ENCODE measurements at places on chromosomes 16 and 17.

DNA sequence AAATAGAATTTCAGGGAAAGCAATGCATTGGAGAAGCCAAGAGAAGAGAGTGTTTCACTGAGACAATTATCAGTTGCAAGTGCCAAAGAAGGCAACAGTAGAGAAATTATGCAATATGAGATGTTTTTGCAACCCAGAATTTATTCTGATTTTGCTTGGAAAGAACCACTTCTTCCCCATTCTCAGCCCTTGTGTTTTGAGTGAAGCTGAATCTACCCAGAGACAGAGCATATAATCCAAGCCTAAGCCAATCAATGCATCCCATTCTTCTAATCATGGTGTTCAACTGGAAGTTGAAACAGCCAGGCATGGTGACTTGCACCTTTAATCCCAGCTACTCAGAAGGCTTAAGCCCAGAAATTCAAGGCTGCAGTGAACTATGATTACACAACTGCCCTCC is 6.9 kb upstream of the SCNN1G start:
- H3K36me3 ChIP-seq = no peaks in the 10 kb centered on the region
- peaks cover 82% of the 10 kb centered on the region for H3K27me3 ChIP-seq
- no peak for DNase-seq
- H3K4me3 ChIP-seq = no peak overlapping the region
- H3K4me1 ChIP-seq = no peaks in the 10 kb centered on the region

GRCh38 chr17:75846692-75847613 is 2.7 kb upstream of the UNC13D start:
- H3K4me1 ChIP-seq = peaks cover 30% of the 10 kb centered on the region
- no peaks in the 10 kb centered on the region for H3K27me3 ChIP-seq
- H3K36me3 ChIP-seq = peaks cover 77% of the 10 kb centered on the region
- DNase-seq = no peak
- peak overlapping the region; percentile 55 for H3K27ac ChIP-seq
- H3K4me3 ChIP-seq = no peak overlapping the region

DNA sequence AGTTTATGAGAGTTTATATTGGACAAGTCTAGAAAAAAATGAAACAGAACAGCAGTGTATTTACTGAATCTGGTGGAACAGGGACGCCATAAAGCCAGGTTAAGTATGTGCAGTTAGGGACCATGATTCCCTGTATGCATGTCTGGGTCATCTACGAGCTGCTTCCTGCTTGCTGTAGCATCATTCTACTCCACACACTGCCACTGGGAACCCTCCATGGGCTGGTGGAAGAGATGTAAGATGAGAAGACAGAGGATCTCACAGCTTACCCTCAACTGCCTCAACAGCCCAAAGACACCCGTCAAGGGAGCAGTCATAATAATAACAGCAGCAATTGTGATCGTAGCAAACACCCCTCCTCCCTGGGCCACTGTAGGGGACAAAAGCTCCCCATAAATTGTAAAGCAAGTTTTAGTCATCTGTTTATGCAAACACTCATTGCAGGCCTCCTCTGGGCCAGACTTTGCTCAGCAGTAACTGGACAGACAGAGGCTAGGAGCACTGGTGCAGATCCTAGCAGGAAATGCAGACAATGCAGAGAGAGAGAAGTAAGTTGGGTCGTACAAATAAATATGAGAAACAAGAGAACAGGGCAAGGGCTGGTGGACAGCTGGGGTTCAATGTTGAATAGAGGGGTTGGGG is 188.0 kb downstream of the SOX9 start:
- peaks cover 11% of the 10 kb centered on the region for H3K27me3 ChIP-seq
- H3K4me3 ChIP-seq = no peak overlapping the region
- DNase-seq = no peak
- H3K4me1 ChIP-seq = peaks cover 1% of the 10 kb centered on the region
- H3K36me3 ChIP-seq = no peaks in the 10 kb centered on the region

GRCh38 chr16:426906-427249 is 1.4 kb downstream of the RAB11FIP3 start:
- H3K36me3 ChIP-seq = peaks cover 29% of the 10 kb centered on the region
- DNase-seq = no peak
- peaks cover 11% of the 10 kb centered on the region for H3K27me3 ChIP-seq
- H3K4me1 ChIP-seq = peaks cover 39% of the 10 kb centered on the region
- peak overlapping the region; percentile 66 for H3K27ac ChIP-seq
- peak overlapping the region; percentile 78 for H3K4me3 ChIP-seq

- no peaks in the 10 kb centered on the region for H3K36me3 ChIP-seq
- H3K4me3 ChIP-seq = no peak overlapping the region
- H3K4me1 ChIP-seq = no peaks in the 10 kb centered on the region
- H3K27me3 ChIP-seq = no peaks in the 10 kb centered on the region
- peak; percentile 65 for DNase-seq
- no peak overlapping the region for H3K27ac ChIP-seq
Measured at GRCh38 chr17:50841949-50842354, 6.6 kb downstream of the WFIKKN2 start.

DNA sequence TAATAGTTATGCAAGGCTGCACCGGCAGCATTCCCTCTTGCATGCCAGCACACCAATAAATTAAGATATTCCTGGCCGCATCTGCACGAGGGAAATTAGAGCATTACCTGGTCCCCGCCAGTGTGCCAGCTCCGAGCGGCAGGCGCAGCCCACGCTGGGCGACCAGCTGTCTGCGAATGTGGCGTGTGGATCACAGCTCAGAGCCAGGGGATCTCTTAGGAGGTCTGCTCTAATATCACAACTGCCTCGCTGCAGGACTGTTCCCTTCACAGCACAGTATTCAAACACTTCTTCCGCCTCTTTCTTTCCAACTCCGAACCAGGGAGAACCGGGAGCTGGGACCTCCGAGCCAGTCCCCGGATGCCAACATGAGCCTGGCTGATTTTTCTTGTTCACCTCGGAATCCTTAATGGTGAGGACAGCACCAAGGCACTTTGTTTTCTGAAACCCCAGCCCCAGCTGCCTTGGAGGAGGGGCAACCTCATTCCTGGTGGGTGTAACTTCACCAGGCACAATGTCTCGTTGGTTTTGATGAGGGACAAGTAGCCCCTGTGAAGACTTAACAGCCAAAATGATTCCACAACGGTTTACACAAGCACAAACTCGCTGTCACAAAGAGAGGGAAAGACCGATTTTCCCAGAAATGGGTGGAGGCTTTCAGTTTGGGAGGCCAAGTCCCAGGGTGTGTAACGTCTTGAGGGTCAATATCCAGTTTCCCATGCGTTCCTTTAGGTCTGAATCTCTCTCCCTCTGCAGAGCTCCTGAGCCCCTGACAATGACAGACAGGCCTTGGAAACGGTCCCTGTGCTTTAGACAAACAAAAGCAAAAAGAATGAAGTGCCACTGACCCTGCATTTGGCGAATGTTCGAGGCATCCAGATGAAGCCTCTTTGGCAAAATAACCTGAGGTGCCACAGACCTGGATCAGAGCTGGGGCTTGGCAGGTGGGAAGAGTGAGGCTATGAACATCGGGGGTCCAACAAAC is 213.2 kb downstream of the C16orf78 start:
- H3K36me3 ChIP-seq = no peaks in the 10 kb centered on the region
- no peaks in the 10 kb centered on the region for H3K4me1 ChIP-seq
- DNase-seq = no peak
- no peak overlapping the region for H3K27ac ChIP-seq

DNA sequence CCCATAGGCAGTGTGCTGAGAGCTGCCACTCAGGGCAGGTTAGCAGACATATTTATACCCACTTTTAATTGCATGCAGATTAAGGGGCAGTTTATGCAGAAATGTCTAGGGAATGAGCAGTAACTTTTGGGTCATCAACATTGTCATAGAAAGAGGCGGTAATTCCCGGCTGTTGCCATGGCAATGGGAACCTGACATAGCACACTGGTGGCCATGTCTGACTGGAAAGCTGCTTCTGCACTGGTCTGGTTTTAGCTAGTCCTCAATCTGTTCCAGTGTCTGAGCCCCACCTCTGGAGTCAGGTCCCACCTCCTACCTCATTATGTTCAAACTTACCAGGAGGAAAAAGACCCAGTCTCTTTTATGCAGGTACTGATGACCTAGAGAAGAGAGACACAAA is 31.5 kb upstream of the TNRC6C start:
- no peaks in the 10 kb centered on the region for H3K27me3 ChIP-seq
- no peaks in the 10 kb centered on the region for H3K36me3 ChIP-seq

DNA sequence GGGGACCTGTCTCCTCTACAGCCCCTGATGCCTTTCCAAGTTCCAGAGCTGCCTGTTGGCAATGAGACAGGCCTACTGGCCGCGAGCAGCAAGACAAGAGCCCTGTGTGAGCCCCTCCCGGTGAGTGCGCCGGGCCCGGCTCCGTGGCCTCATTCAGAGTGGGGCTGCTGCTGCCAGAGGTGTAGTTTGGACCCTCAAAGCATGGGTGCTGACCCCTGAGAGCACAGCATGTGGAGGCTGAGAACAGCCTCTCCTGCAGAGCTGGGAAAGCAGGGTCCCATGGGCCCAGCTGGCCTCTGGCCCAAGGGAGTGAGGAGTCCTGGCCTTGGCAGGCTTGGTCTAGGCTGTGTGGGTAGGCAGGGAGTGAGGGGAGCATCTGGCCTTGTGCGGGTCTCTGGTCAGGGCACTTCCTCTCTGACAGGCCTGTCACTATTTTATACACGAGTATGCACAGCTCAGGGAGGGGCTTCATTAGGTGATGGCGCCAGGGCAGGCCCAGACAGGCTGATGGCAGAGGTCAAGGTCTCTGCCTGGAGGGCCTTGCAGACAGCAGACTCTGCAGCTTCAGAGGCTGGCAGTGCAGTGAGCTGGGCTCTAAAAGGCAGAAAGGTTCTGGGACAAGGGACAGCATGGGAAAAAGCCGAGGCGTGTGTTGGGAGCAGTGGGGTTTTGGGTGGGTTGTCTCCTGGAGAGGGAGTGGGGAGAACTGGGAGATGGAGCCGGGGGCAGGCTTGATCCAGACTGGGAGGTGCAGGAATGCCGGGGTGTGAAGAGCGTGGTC is 43.4 kb downstream of the ADCY7 start:
- H3K4me1 ChIP-seq = peaks cover 23% of the 10 kb centered on the region
- peak overlapping the region; percentile 54 for H3K27ac ChIP-seq
- peaks cover 81% of the 10 kb centered on the region for H3K36me3 ChIP-seq
- H3K27me3 ChIP-seq = no peaks in the 10 kb centered on the region
- H3K4me3 ChIP-seq = no peak overlapping the region

All from activated T-cell treated with anti-CD3 and anti-CD28 coated beads, Interleukin-2, amount 50 U/mL, for 24 hours (primary cell).